ENCODE measurements at places on chromosomes 1 and 21. TPM values are rescaled to one million over a fixed set of nuclear protein-coding genes. Genes with fewer than 3 reads are reported as not detected.

Gene SLC19A2
- 13.4 TPM for polyA plus RNA-seq

Gene NPR1
- polyA plus RNA-seq: 2.2 TPM

Gene HSD3B1
- not detected for polyA plus RNA-seq

Gene NEXN
- polyA plus RNA-seq: 4.0 TPM

GRCh38 chr1:90262286-90262685 is 267.4 kb downstream of the ZNF326 start:
- H3K36me3 ChIP-seq: no peaks in the 10 kb centered on the region
- no peaks in the 10 kb centered on the region for H3K4me1 ChIP-seq
- no peak overlapping the region for H3K4me3 ChIP-seq

GRCh38 chr1:213669964-213670691 is 317.6 kb upstream of the PROX1 start:
- H3K36me3 ChIP-seq: no peaks in the 10 kb centered on the region
- H3K27ac ChIP-seq: no peak overlapping the region
- no peak overlapping the region for H3K4me3 ChIP-seq
- no peaks in the 10 kb centered on the region for H3K4me1 ChIP-seq
- no peaks in the 10 kb centered on the region for H3K27me3 ChIP-seq
- DNase-seq: peak; percentile 29

GRCh38 chr1:66271904-66272254 is 262.1 kb upstream of the SGIP1 start:
- peaks cover 2% of the 10 kb centered on the region for H3K4me1 ChIP-seq
- no peak overlapping the region for H3K4me3 ChIP-seq
- no peak for DNase-seq
- no peaks in the 10 kb centered on the region for H3K36me3 ChIP-seq
- no peaks in the 10 kb centered on the region for H3K27me3 ChIP-seq
- H3K27ac ChIP-seq: no peak overlapping the region

- H3K27ac ChIP-seq: no peak overlapping the region
- H3K4me3 ChIP-seq: no peak overlapping the region
- H3K36me3 ChIP-seq: no peaks in the 10 kb centered on the region
- no peaks in the 10 kb centered on the region for H3K27me3 ChIP-seq
- H3K4me1 ChIP-seq: peaks cover 3% of the 10 kb centered on the region
These were observed 5.9 kb downstream of the CEP85 start for GRCh38 chr1:26239936-26240335.

All from small intestine (tissue), 16 donors.